ENCODE measurements at places on chromosomes 16 and 17.

GRCh38 chr17:37278247-37278894, 97.4 kb upstream of the C17orf78 start:
- ATAC-seq, result no peak

DNA sequence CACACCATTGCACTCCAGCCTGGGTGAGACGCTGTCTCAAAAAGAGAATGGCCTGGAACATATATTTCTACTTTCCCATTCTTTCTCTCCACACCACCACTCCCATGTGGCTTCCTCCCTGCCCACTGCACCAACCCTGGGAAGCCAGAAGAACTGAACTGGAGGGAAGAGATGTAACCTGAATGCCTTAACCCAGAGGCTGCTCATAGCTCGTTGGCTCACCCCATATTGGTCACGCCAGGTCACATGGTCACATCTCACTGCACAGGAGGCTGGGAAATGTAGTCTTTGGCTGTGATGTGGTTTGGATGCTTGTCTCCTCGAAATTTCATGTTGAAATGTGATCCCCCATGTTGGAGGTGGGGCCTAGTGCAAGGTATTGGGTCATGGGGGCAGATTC, 5.9 kb upstream of the DNAH17 start:
- no peak for ATAC-seq

GRCh38 chr16:69773260-69773947, 11.3 kb downstream of the WWP2 start:
- no peak for ATAC-seq

DNA sequence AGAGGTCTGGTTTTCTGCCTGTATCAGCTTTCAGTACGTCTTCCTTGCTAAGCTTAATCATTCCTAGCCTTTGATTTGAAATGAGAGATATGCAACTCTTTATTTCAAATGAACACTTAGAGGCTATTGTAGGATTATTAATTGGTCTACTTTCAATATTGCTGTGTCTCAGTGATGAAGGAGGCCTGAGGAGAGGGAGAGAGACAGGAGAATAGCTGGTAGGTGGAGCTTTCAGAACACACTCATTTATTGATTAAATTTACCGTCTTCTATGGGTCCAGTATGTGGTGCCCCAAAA, 187.0 kb downstream of the BCAS3 start:
- no peak for ATAC-seq

- ATAC-seq, result no peak
Observed at GRCh38 chr17:62791235-62791734, 16.8 kb downstream of the MARCHF10 start.

- no peak for ATAC-seq
Observed at GRCh38 chr17:75504347-75505151, 10.8 kb downstream of the CASKIN2 start.

DNA sequence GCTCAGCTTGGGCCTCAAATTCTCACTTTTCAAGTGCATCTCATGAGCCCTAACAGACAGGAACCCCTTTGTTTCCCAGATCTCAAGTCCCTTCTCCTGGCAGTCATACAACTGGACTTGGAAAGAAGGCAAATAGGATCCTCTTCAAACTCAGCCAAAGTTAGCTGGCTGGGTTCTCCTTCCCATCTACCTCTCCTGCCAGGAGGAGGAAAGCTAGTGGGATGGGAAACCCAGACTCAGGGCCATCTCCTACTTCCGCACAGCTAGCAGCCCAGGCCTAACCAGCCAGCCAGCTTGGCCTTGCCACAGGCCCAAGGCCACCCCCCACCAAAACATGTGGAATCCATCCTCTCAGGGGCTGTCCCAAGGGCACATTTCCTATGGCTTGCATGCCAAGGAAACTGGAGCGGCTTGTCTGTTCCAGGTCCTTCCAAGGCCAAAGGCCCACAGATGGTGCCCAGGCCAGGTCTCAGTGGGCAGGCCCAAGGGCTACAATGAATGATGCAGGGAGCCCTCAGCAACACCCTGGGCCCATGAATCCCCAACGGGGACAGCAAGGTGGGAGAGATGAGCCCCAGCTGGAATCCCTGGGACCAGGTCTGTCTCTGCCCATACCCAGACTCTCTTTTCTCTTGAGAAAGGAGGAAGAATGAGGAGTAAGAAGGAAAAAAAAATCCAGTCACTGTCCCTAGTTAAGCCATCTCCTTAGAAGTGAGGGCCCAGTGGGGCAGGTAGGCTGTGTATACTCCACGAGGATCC, 1.7 kb downstream of the SMARCD2 start:
- ATAC-seq, result no peak

DNA sequence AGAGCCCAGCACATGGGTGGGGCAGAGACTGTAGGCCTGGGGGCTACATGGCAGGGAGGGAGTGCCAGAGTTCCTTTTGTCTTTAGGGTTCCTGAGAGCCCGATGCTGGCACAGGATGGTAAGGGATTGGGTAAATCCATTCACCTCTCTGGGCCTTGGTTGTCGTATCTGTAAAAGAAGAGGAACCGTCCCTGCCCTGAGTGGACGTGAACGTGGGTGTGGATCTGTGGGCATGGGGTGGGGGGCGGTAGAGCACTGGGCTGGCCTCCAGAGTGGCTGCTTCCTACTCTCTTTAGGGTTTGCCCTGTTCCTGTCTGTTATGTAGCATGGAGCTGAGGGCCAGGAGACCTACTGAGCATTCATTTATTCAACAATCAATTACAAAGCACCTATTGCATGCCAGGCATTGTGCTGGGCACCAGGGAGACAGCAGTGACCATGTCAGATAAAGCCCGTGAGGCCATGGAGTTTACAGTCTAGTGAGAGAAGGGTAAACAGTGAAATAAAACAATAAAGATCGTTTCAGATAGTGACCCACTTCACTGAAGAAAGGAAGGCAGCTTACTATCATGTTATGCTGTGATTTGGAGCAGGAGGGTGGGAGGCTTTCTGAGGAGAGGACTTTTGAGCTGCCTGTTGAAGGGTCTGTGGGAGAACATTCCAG, 13.1 kb upstream of the TCAP start:
- no peak for ATAC-seq

DNA sequence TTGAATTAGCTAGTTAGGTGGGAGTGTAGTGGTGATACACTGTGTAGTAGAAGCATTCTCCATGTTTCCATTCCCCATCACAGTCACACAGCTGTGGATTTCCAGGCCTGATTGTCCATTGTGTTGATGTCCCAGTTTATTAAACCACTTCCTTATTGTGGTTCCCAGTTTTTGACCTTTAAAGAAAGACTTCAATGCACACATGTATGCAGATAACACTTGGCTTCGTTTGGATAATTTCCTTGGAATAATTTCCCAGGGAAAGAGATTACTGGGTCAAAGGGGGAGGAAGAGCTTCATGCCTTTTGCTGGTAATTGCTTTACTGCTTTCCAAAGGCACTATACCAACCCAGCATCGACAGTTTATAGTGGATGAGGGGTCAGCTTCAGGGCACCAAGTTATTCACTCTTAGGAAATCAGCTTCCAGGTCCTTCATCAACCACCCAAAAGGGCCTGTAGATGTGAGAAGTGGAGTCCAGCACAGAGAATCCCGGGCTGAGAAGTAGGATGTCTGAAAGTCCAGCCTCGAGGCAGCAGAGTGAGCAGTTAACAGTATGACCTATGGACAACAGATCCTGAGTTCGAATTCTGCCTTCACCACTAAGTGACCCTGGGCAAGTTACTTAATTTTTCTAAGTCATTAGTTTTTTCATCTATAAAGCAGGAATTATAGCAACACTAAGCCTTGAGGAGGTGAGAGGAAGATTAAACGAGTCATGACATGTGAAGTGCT, 31.3 kb upstream of the TNS4 start:
- no peak for ATAC-seq

GRCh38 chr17:69749911-69750310, 325.1 kb upstream of the KCNJ16 start:
- ATAC-seq, result no peak

GRCh38 chr17:47315451-47316266, 8.1 kb upstream of the EFCAB13 start:
- ATAC-seq, result peak; percentile 65

DNA sequence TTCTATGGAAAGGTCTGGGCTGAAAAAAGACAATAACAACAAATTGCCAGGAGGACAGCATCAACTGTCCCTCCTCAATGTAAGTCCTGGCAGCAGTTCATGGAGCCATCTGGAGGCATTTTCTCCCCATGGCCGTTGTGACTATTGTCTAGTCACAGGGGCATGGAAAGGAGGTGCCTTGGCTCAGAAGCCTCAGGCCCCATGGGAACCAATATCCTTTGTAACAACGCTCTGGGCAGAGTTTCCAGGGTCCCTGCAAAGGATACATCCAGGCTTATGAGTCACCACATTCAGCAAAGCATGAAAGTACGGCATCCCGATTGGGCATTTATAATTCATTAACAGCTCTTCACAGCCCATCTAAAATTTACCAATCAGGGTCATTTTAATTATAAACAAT, 85.2 kb downstream of the GLG1 start:
- no peak for ATAC-seq

DNA sequence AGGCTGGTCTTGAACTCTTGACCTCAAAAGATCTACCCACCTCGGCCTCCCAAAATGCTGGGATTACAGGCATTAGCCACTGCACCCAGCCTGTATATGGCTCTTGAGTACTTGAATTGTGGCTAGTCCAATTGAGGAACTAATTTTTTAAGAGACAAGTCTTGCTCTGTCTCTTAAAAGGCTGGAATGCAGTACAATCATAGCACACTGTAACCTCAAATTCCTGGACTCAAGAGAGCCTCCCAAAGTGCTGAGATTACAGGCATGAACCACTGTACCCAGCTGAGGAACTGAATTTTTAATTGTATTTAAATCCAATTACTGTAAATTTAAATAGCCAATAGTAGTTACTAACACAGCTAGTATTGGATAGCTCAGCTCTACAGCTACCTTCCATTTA, 50.6 kb downstream of the MED13 start:
- ATAC-seq, result no peak

DNA sequence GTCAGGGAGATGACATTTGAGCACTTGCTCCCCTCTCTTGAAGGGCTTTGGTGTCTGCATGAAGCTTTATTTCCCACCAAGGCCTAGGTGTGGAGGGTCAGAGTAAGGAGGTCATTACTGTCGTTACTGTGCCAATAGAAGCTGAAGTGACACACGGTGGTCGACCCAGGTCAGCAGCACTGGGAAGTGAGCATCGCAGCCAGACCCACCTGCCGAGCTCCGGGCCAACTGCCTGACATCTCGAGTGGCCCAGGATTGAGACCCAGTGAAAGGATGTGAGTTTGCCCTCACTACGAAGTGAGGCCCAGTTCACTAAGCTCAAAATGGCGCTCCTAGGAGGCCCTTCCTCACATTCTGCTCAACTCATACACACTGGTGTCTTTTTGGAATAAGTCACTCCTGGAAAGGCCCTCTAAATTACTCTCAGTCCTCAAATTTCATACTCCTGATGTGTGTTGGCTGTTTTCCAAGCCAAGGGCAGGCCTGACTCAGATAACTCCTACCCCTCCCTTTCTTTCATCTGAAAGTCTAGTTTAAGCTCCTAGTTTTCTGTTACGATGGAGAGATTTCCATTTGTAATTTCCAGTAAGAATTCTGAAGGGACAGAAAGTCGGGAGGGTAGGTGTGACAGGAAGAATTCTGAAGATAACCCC, 200.4 kb downstream of the LGALS9B start:
- ATAC-seq, result no peak

DNA sequence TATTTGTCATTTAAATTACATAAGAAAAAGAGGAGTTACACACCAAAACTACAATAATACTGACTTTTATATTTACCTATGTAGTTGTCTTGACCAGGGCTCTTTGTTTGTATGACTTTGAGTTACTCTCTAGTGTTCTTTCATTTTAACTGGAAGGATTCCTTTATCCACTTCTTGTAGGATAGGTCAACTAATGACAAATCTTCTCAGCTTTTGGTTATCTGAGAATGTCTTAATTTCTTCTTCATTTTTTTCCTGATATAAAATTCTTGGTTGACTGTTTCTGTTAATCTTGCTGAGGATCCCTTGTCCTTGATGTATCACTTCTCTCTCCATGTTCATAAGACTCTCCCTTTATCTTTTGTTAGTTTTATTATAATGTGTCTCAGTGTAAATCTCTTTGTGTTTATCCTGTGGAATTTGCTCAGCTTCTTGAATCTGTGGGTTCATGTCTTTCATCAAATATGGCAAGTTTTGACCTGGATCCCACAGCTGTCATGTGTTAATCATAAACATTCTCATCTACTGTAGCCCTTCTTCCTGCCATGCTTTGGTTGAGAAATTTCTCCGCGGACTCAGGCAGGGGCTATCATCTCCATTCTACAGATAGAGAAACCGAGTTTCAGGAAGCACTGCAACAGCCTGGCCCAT, 5.4 kb downstream of the PRSS41 start:
- ATAC-seq, result no peak

DNA sequence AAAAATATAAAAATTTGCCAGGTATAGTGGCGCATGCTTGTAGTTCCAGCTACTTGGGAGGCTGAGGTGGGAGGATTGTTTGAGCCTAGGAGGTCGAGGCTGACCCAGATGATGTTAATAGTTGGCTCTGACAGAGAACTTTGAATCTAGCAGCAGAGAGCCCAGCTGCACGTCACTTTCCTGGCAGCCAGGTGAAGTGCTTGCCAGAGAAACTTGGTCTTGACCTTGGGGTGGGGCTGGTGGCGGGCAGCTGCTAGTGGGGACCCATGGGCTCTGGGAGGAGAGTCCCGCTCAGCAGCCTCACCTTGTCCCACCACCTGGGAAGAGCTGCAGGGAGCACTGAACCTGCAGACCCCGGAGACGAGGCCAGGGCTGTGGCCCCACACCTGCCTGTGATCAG, 3.1 kb upstream of the C16orf74 start:
- ATAC-seq, result no peak

GRCh38 chr16:68344252-68344651, 33.4 kb downstream of the PRMT7 start:
- ATAC-seq, result no peak

GRCh38 chr17:31309556-31309955, 4.3 kb downstream of the EVI2B start:
- no peak for ATAC-seq

GRCh38 chr17:81538651-81539570, 10.7 kb downstream of the FSCN2 start:
- no peak for ATAC-seq

DNA sequence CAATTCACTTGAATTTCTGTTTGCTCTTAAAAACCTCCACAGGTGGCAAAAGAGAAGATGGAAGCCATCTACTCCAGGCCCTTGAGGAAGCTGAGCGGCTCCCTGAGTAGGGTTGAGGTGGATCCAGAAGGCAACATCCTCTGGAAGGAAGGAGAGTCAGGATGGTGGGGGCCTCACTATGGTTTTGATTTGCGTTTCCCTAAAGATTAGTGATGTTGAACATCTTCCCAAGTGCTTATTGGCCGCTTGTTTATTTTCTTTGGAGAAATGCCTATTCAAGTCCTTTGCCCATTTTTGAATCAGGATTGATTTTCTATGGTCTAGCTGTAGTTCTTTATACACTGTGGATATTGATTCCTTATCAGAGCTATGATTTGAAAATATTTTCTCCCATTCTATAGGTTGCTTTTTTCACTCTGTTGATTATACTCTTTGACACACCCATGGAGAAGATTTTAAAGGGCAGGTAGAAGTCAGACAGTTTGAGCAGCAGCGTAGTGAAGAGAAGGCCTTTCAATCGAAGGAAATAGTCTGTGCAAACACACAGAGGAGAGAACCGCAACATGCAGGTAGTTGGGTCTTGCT, 58.6 kb downstream of the WSB1 start:
- ATAC-seq, result no peak
